Stimulated activated CD4-positive, alpha-beta T cell treated with anti-CD3 and anti-CD28 coated beads, Interleukin-1b, Interleukin-23, amount 100 ng/mL, for 1 hour (primary cell): ENCODE measurements at places on chromosomes 4 and X.

- no peak for DNase-seq
These were observed 375.2 kb downstream of the UBE2NL start for GRCh38 chrX:144259054-144259453.

GRCh38 chr4:102536768-102537167 lies 35.6 kb downstream of the NFKB1 start:
- no peak for DNase-seq

- no peak for DNase-seq
These were observed 121.0 kb downstream of the PCDH10 start for GRCh38 chr4:133270021-133270570.

GRCh38 chr4:71069063-71069462 lies 75.6 kb downstream of the DCK start:
- DNase-seq, result no peak

- DNase-seq, result no peak
These were observed 5.0 kb upstream of the SHROOM4 start for GRCh38 chrX:50818986-50819385.

GRCh38 chr4:156971676-156972378 lies at the start of gene PDGFC:
Gene PDGFC, minus strand, starts transcription at chr4:156971799. Its CDS starts 896 bp downstream, at chr4:156970903.
- no peak for DNase-seq

GRCh38 chrX:132786217-132786616 lies 172.2 kb downstream of the HS6ST2 start:
- no peak for DNase-seq

- DNase-seq, result no peak
These were observed 32.7 kb downstream of the IRF2 start for GRCh38 chr4:184441461-184442313.

GRCh38 chrX:14497184-14497666 lies 32.1 kb upstream of the GLRA2 start:
- no peak for DNase-seq

DNA sequence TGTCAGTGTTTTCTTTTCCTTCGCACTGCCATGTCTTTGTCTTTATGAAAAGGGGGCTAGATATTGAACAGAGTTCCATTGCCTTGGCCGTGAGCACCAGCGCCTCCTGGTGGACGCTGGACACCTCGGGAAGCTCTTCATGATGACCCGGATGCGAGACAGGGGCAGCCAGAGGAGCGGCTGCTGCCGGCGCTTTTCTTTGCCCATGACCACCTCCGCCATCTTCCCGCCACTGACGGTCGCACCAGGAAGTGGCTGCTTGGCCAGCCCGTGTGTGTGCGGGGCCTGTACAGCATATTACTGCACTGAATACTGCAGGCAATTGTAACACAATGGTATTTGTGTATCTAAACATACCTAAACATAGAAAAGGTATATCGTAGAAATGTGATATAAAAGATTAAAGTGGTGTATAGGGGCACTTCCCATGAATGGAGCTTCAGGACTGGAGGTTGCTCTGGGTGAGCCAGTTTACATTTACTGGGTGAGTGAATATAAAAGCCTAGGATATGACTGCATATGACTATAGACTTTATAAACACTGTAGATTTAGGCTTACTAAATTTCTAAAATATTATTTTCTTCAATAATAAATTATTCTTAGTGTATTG lies 15.8 kb upstream of the GRIA2 start:
- no peak for DNase-seq

DNA sequence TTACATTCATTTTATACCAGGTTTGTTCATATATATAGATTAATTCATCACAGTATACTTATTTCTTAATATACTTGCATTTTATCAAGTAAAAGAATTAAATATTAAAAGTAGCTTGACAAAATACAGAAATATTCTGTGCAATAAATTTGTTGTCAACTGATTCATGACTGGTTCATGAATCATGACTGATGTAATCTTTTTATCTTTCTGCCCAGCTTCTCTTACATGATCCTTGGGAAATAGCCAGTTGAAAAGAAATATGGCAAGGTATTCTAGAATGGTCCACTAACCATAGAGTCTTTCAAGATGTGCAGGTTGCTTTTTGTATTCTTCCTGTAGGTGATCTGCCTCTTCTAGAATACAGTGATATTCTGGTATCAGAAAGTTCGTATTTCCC lies 4.2 kb upstream of the CCNA2 start:
- DNase-seq, result no peak

- no peak for DNase-seq
These were observed 1483.2 kb downstream of the PCDH7 start for GRCh38 chr4:32203340-32203739.

DNA sequence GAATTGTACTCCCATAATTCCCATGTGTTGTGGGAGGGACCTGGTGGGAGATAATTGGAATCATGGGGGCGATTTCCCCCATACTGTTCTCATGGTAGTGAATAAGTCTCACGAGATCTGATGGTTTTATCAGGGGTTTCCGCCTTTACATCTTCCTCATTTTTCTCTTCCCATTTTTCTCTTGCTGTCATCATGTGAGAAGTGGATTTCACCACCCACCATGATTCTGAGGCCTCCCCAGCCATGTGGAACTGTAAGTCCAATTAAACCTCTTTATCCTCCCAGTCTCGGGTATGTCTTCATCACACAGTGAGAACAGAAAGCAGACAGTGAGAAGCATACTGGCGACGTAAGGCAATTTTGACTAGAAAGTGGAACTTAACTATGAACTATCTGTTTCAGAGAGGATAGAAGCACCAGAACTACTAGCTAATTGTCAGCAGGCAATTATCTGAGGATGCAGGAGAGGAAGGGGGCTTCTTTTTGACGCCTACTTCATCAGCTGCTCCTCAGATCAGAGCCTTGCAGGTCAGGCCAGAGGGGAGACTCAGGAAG lies 8.5 kb upstream of the GPR50 start:
- DNase-seq, result no peak

DNA sequence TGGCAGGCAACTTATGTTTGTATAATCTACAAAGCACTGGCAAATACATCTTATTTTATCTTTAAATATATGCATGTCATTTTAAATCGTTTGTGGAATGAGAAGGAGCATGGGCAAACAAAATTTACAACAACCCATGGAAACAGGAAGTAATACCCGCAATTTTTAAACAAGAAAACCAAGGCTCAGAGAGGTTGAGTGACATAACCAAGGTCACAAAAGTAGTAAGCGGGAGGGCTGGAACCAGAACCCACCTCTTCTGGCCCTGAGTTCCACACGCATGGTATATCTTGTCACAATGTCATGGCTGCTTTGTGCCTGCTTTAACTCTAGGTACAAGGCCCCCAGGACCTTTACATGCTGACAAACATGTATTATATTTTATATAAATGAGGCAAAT lies 52.9 kb downstream of the SLC7A11 start:
- DNase-seq, result no peak

DNA sequence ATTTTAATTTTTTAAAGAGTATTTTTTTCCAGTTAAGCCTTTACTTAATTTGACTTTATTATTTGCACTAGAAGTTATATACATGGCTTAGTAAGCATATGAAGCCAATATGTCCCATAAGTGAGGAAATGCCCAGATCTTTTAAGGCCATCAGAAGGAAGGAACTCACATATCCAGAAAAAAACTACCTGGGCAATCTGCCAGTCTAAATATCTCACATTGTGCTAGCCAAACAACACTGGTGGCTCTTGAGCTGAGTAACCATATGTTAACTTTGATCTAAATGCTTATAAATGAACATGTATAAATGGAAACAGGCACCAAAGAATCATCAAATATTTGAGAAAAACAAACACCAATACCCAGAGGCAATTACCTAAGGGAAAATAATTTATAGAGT lies 138.6 kb upstream of the APOOL start:
- no peak for DNase-seq

- no peak for DNase-seq
These were observed 62.9 kb upstream of the FMR1 start for GRCh38 chrX:147848543-147849443.

DNA sequence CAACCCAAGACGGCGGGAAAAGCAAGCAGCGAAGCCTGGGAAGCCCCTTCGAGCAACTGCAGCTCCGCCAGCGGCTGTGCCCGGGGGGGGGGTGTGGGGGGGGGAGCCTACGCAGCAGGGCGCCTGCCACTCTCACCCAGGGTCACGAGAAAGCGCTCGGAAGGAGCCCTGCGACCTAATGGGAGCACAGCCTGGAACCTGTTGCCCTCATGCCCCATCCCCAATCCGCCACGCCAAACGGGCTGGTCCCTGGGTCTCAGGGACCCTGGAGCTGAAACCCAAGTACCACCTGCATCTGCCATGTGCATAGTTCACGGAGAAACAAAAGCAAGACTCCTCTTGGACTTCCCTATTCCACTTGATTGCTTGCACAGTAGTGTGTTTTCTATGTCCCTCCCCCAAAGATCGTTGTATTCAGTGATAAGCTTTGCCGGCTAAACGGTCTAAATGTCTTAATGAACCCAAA lies 359 bp upstream of the GAB3 start:
- DNase-seq, result no peak

DNA sequence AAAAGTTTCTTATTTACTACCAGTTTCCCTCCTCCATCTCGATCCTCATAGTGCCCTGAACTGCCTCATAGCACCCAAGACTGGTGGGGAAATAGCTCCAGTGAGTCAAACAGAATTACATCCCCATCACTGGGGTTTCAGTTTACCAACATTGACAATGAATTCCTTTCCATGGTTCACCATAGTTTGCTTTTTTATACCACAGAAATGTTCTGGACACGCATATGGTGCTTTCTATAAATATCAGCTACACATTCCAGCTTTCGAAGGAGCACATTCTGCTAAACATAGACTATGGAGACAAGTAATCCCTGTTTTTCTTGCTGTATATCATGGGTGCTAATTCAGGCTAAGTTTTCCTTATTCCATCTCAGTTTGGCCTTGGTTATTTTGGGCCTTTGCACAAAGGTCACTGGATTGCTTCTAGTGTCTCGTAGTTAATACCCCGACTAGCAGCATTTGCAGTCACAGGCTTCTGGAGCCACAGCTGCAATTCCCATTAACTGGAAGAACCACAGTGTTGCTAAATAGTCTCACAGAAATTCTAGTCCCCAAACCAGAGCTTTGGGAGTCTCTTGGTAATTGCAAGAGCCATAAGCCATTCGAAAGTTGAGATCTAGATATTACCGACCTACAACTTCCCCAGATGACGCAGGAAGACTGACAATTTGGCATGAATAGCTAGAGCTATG lies 53.4 kb upstream of the TRPC3 start:
- DNase-seq, result no peak

DNA sequence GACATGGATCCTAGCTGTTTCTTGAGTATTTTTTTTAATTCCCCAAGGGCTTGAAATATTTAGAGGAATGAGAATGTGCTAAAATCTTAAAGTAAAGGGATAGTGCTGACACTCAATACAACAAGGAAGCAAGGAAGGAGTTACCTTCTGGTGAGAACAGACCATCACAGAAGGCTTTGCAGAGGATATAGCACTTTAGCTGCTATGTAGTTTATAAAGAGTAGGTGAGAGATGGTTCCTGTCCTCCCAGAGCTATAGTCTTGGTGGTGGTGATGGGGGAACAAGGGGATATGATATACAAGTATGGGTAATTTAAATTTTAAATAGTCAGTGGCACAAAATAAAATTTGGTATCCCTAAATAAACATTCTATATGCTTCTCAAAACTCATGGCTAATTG lies 47.6 kb downstream of the MTHFD2L start:
- no peak for DNase-seq

- no peak for DNase-seq
These were observed 4.5 kb downstream of the FAM47E start for GRCh38 chr4:76256032-76256431.

GRCh38 chr4:148109216-148109615 lies 333.0 kb downstream of the NR3C2 start:
- no peak for DNase-seq

GRCh38 chrX:66013194-66013816 lies 26.6 kb downstream of the VSIG4 start:
- DNase-seq, result no peak

GRCh38 chr4:168811786-168812651 lies 198.0 kb downstream of the CBR4 start:
- DNase-seq, result no peak

DNA sequence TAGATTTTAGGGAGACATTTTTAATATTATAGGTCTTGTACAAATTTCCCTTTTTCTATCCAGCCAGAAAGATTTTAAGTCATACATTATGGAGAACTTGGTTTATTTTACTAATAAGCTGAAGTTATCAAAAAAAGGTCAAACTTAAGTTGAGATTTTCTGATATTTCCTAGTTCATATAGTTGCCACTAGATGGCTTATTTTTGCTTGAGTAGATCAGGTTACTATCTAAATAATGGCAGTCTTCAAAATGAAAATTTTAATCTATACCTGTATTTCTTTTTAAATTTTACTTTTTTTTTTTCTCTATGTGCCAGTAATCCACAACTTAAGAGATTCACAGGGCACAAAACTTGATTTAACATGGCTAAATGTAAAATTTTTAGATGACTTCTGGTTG lies 52.3 kb downstream of the USP9X start:
- DNase-seq, result no peak

GRCh38 chr4:42865572-42866189 lies 26.8 kb upstream of the GRXCR1 start:
- peak; percentile 14 for DNase-seq

DNA sequence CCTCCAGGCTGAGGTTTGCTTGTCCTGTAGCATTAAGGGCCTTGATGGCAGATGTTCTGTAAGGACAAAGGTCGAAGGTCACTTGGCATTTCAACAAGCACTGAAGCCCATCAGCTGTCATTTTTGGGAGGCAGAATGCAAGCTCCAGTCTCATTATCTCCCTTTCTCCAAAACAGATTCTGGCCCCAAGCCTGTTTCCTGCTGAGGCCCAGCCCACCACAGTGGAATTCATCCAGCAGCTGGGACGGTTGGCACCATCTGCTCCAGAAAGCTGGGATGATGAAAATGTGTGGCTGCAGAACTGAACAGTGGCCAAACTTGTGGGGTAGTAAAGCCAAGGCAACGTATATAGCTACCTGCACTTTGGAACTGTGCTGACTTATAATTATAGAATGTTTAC lies 17.7 kb upstream of the PPEF2 start:
- DNase-seq, result no peak
